ENCODE measurements at places on chromosomes 4 and X.

- DNase-seq, result no peak
Observed at GRCh38 chr4:149248191-149248764, 567.4 kb downstream of the IQCM start.

- DNase-seq, result no peak
Observed at GRCh38 chrX:15401378-15401777, 17.2 kb upstream of the VEGFD start.

- no peak for DNase-seq
Observed at GRCh38 chr4:56445699-56446098, 9.6 kb downstream of the PAICS start.

- peak; percentile 0 for DNase-seq
Observed at GRCh38 chr4:139761461-139761860, 95.8 kb downstream of the MGST2 start.

- DNase-seq, result no peak
Observed at GRCh38 chrX:111445485-111445884, 33.5 kb upstream of the DCX start.

DNA sequence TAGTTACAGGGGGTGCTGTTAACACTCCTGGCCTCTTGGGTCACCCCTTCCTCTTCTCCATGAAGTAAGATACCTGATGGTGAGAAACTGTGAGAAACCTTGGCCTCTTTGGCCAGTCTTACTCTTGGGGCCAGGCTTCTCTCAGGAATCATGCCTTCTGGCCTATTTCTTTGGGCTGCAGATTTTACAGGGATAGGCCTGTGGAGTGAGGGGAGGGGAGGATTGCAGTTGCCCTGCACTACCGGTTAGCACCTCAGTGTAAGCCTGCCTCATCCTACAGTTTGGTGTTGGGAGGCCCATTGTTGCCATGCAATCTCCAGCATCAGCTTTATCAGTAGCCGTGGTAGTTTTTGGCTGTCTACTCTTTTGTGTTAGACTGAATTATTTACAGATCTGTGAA, 7.6 kb upstream of the PGRMC2 start:
- DNase-seq, result no peak

DNA sequence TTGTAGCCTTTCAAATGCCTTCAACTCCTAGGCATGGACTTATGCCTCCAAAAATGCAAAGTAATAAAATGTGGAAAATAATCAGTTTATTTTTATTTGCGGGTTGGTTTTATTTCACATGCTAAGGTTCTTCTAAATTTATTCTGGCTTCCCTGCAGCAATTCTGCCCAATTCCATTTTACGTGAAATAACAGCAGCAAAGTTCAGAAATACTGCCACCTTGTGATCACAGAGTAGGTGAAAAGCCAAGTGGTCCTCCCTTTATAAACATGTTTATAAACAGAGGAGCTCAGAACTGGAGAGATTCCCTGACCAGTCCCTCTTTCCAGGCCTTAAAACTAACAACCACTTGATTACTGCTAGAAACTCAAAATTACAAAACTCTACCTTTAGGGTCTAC, 14.7 kb upstream of the DCHS2 start:
- no peak for DNase-seq

DNA sequence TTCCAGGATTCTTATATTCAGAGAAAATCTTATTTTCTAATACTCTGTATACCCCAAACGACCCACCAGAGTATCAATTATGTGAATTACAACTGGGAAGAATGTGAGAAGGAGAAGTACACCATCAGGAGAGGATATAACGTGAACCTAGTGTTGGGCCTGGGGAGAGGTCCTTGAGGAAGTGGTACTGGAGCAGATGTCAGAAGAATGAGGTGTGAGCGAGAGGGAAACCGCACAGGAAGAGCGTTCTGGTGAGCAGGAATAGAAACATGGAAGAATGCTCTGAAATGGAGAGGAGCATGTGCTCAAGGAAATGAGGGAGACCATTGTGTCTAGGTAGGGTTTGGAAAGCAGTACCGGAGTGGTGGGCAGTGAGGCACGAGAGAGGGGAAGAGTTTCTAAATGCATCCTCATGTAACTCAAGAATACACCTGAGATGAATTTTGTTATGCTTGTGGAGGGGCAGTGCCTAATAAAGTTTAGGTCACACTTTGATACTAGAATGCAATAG, 151.6 kb downstream of the GRID2 start:
- no peak for DNase-seq

DNA sequence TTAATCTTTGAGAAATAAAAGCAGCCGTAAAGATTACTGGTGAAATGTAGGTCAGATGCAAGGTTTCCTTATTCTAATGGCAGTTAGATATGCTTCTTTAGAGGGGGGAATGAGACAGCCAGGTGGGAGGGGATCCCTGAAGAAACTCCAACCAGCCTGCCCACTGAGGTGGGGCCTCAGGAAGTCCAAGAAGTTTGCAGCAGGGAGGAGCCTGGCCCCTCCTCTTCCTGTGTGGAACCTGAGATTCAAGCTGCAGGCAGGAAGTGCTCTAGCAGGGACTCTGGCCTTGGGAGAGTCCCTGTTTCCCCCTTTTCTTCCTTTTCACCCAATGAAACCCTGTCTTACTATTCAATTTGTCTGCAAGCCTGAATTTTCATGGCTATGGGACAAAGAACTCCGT, 101.4 kb upstream of the SLITRK2 start:
- DNase-seq, result no peak

DNA sequence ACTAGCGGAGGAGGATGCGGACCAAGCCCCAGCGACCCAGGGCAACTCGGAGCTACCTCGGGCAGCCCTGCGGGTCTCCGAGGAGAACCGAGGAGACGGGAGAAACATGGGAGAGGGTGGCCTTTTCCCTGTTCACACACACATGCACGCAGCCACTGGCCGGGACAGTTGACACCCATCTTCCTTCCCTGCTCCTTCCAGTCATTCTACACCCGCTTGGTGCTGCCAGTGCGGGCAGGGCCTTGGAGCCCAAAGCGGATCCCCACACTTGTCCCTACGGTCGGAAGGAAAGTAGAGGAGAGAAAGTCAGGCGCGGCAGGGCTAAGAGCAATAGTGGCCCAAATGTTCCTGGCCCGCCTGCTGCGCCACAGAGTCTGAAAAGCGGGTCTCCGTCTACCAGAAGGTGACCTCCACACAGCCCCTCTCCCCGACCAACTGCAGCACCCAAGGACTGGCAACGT, 1.1 kb upstream of the PPP3CA start:
- DNase-seq, result no peak
